Germinal center (tissue), 1 donor: ENCODE measurements at places on chromosomes 3 and 15.

- DNase-seq: no peak
Measured at GRCh38 chr3:46965151-46965550, 11.4 kb downstream of the CCDC12 start.

GRCh38 chr15:74253211-74253921 is 17.2 kb downstream of the CCDC33 start:
- no peak for DNase-seq

DNA sequence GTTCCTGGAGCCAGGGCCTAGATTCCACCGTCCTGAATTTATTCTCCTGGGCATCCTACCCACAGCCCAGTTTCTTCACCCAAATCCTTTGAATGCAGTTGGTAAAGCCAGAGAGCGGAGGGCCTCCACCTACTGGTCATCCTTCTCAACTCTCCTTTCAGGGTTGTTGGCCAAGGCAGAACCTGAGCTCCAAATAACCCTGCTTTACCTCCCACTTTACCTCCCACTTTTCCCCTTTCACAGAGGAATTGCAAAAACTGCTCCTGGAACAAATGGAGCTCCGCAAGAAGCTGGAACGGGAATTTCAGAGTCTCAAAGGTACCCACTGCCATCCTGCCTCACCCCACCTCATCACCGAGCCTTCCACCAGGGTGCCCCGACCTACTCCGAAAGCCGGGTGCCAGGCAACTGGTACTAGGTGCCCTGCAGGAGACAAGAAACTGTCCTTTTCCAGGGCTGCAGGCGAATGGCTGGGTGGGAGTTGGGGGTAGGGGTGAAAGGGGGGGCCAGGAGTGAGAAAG is 6.8 kb downstream of the SKOR1 start:
- no peak for DNase-seq

DNA sequence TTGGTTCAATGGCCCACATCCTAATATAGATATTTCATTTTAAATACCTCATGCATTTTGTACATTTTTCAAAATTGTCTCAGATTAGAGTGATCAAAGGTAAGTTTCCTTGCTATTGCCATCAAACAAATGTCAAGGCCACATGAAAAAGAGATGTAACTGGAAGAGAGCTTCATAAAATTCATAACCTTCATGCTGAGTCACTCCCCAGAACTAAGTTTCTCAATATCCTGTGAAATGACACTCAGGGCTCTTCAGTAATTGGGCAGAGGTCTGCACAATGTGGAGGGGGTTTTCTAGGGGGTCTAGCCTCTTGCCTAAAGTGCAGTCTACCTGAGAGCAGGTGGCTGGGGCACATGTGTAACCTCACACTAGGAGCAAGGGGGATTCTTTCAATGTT is 152.2 kb upstream of the SLC2A2 start:
- DNase-seq: no peak

DNA sequence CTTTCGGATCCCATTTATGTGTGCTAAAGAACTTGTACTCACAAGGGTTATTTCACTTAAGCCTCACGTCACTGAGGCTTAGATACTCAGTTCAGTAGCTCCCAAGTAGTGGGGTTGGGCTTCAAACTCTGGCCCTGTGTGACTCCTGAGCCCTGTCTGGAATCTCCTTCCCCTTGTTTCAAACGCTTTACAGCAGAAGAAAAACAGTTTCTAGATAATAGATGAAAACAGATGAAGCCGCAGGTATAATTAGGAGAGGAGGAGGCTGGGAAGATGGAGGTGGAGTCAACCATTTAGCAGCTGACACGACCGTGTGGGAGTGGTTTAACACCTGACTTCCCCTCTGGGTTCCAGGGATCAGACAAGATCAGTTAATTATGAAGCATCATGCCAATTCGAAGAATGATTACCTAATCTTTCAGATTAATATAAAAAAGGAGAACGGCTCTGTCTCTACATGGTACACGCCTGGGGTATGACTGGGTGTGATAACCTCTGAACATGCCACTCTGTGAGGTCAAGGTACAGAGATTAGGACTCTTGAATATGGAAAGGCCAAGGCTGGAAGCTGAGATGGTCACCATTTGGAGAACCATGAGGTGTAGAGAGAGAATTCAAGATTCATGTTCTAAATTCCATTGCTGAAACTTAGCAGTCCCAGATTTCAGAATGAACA is 31.1 kb downstream of the TPM1 start:
- no peak for DNase-seq

DNA sequence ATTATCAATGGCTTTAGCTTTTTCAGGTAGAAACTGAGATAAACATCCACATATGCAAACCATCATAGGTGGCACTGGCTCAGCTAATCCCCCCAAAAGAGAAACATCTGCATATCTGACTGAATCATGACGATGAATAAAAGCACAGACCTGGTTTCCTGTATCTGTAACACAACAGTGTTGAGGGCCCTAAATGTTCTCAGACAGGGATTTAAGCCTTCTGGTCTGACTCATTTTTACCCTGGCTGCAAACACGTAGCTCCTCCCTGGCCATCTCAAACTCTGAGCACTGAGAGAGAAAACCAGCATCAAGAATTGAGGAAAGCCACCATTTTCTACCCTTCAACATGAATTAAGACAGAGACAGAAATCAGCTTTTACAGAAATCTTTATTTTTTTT is 35.2 kb downstream of the GLB1 start:
- DNase-seq: peak; percentile 22

GRCh38 chr3:48423883-48424695 is 5.8 kb downstream of the PLXNB1 start:
- no peak for DNase-seq

- peak; percentile 81 for DNase-seq
Measured at GRCh38 chr15:70488002-70488605, 275.3 kb downstream of the UACA start.

DNA sequence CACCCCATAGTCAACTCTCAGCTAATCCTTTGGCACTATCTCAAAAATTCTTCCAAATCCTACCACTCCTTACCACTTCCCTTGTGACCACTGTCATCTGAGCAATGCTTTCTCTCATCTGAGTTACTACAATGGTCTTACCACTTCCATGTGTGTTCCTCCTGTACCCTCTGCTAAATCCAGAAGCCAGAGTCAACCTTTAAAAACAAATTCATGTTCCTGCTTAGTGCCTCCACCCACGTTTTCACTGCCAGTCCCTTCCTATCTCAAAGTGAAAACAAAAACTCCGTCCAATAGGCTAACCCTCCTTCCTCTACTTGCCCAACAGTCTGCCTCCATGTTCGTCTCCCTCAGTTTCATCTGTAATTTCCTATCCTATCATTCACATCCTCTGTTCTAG is 109.0 kb downstream of the ADAMTS9 start:
- no peak for DNase-seq

- DNase-seq: no peak
Measured at GRCh38 chr3:191263365-191263764, 64.3 kb downstream of the OSTN start.

- no peak for DNase-seq
Measured at GRCh38 chr3:132834356-132834755, 112.1 kb upstream of the NPHP3 start.

DNA sequence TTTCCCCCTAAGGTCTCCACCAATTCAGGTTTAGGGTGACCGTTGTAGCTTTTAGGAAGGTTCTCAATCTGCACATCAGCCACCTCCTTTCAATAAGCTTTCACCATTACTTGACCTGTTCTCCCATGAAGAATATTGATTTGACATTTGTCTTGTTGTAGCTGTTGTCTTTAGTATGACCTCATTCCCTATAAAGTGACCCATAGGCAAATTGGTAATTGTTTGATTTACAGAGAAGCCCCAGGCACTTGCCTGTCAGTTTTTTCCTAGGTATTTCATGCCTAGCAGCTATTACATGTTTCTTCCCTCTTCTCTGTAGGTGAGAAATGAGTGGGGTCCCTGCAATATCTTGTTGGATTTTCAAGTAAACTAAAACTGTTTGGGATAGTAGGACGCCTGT is 36.0 kb downstream of the CHD2 start:
- no peak for DNase-seq

DNA sequence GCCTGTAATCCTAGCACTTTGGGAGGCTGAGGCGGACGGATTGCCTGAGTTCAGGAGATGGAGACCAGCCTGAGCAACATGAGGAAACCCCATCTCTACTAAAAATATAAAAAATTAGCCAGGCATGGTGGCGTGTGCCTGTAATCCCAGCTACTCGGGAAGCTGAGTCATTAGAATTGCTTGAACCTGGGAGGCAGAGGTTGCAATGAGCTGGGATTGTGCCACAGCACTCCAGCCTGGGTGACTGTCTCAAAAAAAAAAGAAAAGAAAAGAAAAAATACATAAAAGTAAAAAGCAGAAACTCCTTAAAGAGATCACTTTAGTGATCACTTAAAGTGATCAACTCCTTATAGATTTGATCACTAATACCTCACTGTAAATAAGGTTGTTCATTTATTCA is 78.0 kb downstream of the GMPS start:
- DNase-seq: no peak

GRCh38 chr3:141129541-141130011 is 78.4 kb downstream of the SPSB4 start:
- DNase-seq: no peak

DNA sequence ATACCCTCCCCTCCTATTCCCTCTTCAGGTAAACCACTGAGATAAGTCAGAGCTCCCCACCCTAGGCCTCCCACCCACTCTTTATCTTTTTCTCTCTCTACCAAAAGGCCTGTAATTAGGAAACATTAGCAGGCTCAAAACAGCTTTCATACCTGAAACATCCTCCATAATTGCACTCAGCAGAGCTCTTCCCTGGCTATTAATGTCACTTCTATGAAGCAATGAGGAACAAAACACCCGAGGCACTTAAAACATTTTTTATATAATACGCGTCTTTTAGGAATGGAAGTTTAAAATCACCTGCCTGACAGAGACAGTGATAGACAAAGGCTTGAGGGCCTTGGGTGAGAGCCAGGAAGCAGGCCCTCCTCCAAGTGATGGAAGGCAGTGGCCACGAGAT is 138.9 kb downstream of the EPHB1 start:
- no peak for DNase-seq

DNA sequence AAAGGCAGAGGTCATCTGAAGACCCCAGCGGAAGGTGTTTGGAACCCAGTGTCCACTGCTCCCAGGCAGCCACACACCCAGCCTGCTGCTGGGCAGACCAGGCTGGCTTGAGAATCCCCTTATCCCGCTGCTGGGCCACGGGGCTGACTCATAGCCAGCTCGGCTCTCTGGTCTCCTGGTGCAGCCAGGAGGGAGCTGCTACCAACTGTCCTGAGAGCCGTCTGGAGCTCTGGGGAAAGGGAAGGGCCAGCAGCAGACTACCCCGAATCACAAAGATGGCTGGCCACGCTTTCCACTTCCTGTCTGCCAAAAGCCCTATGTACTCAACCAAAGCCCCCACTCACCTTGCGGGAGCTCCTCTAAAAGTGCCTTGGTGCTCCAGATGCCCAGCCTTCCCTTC is 38.3 kb downstream of the WHAMM start:
- DNase-seq: no peak

- no peak for DNase-seq
Measured at GRCh38 chr3:146543461-146544001, 876 bp downstream of the PLSCR1 start.

DNA sequence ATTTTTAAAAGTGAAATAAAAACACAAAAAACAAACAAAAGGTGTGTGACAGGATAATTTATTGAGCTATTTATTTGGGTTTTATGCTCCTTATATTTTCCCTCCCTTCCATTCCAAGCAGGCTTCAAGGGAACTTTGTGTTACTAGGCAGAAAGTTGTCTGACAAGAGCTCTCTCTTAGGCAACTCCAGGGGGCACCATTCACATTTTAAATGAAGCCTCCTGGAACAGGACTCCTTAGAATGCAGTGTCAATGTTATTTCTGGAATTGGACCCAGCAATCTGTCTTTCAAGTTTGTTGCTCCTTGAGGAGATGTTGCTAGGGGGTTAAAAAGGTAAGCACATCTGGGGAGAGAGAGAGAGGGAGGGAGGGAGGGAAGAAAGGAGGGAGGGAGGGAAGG is 5.4 kb upstream of the RFX7 start:
- DNase-seq: no peak

- DNase-seq: no peak
Measured at GRCh38 chr15:36970522-36970921, 129.8 kb downstream of the MEIS2 start.

GRCh38 chr3:39960515-39961191 is 151.2 kb downstream of the MYRIP start:
- no peak for DNase-seq
